Calu3 (cell line): ENCODE measurements at places on chromosomes 7 and 10. TPM values are rescaled to one million over a fixed set of nuclear protein-coding genes. Genes with fewer than 3 reads are reported as not detected.

GRCh38 chr10:32253276-32253675 lies 93.7 kb downstream of the EPC1 start:
- DNase-seq = peak; percentile 53

DNA sequence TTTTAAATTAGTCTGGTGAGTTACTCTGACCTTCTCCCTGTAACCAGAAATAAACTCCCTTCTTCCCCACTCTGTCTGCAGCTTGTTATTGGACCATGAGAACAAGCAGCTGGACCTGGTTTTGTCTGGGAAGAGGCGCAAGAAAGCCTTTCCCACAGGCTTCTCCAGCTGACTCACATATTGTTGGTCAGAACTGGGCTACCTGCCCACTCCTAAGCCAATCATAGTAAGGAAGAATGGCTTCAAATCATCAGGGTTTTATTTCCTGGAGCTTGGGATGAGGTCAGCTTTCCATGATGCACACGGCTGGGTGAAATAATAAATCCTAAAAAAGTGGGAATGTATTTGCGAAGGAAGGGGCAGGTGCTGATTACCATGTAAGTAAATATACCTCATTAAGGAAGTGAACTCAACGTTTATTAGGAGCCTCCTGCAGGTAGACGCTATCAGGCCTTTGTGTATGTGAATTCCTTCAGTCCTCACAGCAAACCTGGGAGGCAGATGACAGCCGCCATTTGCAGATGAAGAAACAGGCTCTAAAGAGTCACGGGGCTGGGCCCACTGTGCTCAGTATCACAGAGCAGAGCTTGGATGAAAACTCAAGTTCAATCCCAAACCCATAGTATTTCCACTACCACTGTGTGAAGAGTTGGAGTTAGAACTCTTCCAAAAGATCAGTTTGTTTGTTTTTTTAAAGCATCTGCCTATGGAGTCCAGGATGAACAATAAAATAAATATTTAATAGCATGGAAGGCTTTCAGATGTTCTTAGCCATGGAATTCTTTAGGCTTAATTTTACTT lies 32.8 kb downstream of the IL15RA start:
- peak; percentile 69 for DNase-seq

GRCh38 chr7:45638916-45639315 lies 64.7 kb downstream of the ADCY1 start:
- DNase-seq = no peak

GRCh38 chr10:61957806-61958205 lies 56.3 kb downstream of the ARID5B start:
- no peak for DNase-seq

GRCh38 chr10:77915319-77916105 lies 11.0 kb downstream of the DLG5 start:
- no peak for DNase-seq

Gene VAX1
- total RNA-seq = not detected in 2 replicates

Gene PSMA2
- 191 and 208 TPM in 2 replicates for total RNA-seq

Gene PDK4
- 6.5 and 7.1 TPM in 2 replicates for total RNA-seq

GRCh38 chr10:69845574-69846292 lies 44.0 kb downstream of the COL13A1 start:
- peak; percentile 37 for DNase-seq

- DNase-seq = peak; percentile 87
These were observed 123.6 kb downstream of the TCF7L2 start for GRCh38 chr10:113073549-113074189.

Gene TFPI2
- total RNA-seq = 213 and 218 TPM in 2 replicates

Gene C10orf53
- total RNA-seq = not detected in 2 replicates

Gene C10orf95
- total RNA-seq = 0.57 and 0.59 TPM in 2 replicates

GRCh38 chr7:15626041-15626440 lies 60.4 kb downstream of the MEOX2 start:
- no peak for DNase-seq

DNA sequence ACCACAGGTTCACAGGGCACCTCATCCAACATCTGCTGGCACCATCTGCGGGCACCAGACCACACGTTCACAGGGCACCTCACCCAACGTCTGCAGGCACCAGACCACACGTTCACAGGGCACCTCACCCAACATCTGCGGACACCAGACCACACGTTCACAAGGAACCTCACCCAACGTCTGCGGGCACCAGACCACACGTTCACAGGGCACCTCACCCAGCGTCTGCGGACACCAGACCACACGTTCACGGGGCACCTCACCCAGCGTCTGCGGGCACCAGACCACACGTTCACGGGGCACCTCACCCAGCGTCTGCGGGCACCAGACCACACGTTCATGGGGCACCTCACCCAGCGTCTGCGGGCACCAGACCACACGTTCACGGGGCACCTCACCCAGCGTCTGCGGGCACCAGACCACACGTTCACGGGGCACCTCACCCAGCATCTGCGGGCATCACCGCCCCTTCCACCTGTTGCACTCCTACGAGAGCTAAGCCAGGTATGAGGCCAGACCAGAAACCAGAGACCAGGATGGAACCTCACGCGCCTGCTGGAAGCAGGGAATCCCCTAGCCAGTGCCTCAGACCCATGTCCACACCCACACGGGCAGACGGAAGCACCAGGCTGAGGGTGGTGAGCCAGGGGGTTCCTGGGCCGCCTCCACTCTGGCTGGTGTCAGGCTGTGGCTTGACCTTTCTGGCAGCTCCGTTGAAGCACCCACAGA lies 182.8 kb downstream of the MAD1L1 start:
- DNase-seq = no peak

- DNase-seq = no peak
These were observed 203.4 kb downstream of the MAD1L1 start for GRCh38 chr7:2029211-2029905.

DNA sequence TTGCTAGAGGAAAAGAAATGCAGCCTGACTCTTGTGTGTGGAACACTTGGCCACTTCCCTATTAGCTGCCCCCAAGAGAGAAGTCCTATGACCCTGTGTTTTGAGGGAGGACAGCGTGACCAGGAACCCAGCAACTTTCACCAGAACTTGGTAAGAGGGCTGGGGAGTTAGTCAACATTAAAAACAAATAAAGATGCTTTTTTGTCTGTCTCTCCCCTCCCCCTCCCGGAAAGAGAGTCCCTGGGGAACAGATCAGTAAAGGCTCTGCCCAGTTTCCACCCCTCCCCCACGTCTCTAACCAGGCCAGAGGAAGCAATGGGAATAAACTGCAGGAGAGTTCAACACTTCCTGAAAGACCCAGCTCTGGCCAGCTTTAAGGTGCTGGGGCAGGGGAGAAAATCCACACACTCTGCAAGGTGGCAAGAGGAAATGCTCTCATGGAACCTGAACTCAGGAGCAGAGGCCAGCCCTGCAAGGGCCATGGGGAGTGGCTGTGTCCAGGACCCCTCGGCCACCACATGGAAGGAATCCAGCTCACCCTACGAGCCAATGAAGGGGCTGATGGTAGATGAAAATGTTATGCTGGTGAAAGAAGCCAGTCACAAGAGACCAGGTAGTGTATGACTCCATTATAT lies 21.5 kb downstream of the SH3PXD2A start:
- DNase-seq = no peak

Gene RNF32
- total RNA-seq = 1.6 and 3.2 TPM in 2 replicates

Gene DMBT1
- 4.6 and 10.0 TPM in 2 replicates for total RNA-seq

Gene TFEC
- not detected in 2 replicates for total RNA-seq

DNA sequence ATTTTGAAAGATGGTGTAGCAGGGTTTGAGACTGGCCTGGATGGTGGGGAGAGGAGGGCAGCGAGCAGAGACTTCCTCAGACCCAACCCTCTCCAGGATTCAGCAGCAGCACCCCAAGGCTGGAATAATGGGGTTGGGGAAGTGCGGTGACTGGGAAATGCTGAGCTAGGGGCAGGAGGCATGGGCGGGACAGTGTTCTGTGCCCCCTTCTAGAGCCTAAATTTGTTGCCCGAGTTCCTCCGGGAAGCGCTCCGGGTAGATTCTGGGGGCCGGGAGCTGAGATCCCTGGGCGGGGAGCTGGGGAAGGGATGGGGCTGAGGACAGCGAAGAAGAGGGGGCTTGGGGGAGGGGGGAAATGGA lies at the start of gene CHAT:
Gene CHAT, plus strand, starts transcription at position 156 of the 360 bp plus-strand sequence. Its CDS starts 153 bp downstream, at position 309.
- no peak for DNase-seq

Gene SLC26A4
- total RNA-seq = 0.09 TPM in 1 of 2 replicates, not detected in the other

GRCh38 chr7:152501506-152501905 lies 65.7 kb upstream of the KMT2C start:
- DNase-seq = no peak

Gene SEC24C
- 91.7 and 98.4 TPM in 2 replicates for total RNA-seq

- peak; percentile 24 for DNase-seq
These were observed 95.4 kb downstream of the TCF7L2 start for GRCh38 chr10:113045147-113046055.

- DNase-seq = peak; percentile 16
These were observed 21.8 kb downstream of the FGFBP3 start for GRCh38 chr10:91887272-91888076.

Gene MYO3A
- total RNA-seq = 0.14 TPM in 1 of 2 replicates, not detected in the other

- DNase-seq = no peak
These were observed 55.8 kb downstream of the TMEM26 start for GRCh38 chr10:61397175-61397986.
